ENCODE measurements at places on chromosomes 5 and 9.
A peak's percentile ranks its signal among the peaks of the same experiment; 100 is the strongest.

DNA sequence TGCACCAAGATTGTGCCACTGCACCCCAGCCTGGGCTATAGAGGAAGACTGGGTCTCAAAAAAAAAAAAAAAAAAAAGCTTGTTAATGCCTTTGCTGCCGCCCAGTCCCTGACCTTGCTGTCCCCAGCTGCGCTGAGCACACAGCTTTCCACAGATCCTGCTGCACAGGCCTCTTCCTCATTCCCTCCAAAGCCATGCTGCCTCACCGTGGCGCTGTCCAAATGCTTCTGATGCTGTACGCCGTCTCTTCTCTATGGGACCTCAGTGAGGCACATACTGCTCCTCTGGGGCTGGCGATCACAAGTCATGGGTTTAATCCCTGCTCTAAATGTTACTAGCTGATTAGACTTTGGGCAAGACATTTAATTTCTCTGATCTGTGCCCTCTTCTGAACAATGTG is 234.1 kb downstream of the FBXL7 start:
- no peak for DNase-seq

DNA sequence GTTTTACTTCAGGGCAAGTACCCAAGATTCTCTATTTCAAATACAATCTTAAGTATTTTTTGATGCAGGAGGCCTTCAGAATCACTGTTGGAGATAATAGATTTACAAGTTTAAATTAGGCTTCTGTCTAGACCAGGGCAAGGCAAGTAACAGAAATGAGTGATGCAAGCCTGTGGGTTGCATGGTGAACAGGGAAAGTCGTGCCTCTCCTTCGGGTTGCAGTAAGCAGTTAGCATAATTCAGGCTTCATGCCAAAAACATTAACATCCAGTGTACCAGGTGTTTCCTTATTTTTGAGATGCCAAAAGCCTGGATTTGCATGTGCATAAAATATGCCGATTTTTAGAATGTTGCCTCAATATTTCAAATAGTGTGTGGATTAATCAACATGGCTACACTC is 369.0 kb downstream of the CAAP1 start:
- DNase-seq, result no peak

DNA sequence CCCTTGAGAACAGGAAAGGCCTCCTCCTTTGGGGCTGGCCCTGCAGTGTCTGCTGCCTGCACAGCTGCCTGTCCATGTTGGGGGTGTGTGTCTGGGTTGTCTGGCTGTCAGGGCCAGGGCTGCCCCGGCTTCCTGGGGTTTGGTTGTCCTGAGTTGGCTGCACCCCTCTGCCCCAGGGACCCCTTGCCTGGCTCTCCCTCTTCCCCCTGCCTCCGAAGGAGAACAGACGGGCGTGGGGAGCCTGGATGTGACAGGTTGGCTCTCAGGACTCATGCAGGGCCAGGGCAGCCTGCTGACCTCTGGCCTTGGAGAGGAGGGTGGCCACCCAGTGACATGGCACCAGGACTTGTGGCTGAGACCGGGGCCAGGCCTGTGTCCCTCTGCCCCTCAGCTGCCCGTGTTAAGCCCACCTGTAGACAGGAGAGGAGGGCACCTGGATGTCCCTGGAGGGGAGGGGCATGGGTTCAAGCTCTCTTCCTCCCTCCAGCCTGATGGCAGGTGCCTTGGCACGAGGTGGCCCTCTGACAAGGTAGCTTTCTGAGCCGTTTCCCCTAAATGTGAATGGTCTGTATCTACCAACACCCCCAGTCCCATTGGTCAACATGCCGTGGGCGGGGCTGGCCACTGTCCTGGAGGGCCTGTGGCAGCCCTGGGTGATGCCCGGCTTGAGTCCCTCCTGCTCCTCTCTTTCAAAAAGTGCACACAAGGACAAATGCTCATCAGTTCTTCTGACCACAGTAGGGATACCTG is 34.9 kb downstream of the WNK2 start:
- no peak for DNase-seq

- DNase-seq, result peak; percentile 3
Measured at GRCh38 chr5:165996201-165996875, 2295.1 kb upstream of the WWC1 start.

DNA sequence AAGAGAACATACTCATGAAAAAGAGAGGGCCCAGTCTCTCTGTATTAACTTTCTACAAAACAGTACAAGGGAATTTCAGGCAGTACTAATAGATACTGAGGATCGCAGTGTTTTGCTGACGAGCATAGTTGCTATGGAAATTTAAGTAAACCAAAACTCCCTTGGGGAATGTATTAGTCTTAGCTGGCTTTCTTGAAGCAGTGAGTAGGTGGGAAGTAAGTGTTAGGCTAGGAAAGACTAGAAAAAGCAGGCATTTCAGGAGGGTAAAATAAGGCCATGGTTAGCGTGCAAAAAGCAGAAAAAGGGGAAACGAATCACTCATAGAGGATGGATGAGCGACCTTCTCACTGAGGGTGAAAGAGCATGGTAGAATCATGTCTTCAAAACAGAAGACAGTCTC is 84.3 kb upstream of the ACTBL2 start:
- no peak for DNase-seq

DNA sequence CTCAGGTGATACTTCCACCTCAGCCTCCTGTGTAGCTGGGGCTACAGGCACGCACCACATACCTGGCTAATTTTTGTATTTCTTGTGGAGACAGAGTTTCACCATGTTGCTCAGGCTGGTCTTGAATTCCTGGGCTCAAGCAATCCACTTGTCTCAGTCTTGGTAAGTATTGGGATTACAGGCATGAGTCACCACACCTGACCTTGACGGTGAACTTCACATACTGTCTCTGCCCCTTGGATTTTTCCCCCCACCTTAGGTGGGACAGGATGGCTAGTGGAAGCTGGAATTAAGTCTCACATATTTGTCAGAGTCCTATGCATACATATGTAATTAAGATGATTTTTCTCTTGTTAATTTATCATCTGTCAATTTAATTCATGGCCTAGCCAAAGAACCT is 20.9 kb upstream of the RFK start:
- no peak for DNase-seq

- DNase-seq, result no peak
Measured at GRCh38 chr5:75640395-75640794, 29.1 kb downstream of the ANKDD1B start.

DNA sequence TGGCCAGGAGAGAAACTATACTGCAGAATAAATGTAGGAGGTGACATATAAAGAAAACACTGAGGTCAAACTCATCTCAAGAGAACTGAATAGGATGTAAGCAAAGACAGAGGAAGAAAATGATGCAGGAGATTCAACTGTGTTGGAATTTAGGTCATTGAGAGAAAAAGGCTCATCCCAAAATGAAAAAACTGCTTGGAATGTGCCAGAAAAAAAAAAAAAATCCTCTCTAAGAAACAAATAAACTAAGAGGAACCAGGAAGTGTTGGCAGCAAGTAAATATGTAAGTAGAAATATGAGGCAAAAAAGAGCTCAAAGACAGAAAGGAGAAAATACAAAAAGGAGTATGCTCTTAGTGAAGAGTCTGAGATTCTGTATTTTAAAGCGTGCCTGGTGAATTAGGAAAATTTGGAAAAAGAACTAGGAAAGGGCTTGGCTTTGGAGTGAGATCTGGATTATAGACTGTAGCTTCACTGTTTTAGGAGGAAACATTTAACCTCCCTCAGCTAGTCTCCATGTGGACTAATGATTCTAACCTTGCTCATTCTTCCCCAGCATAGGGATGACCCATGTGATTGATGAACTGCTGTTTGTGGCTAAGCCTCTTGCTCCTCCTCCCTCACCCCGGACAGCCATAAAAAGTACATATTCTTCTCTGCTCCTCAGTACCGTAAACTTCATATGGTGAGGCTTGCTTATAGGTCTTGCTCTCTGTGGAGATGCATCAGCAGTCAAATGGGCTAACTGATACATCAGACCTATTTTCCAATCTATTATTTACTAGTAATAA is 185.6 kb upstream of the POU5F2 start:
- DNase-seq, result no peak

DNA sequence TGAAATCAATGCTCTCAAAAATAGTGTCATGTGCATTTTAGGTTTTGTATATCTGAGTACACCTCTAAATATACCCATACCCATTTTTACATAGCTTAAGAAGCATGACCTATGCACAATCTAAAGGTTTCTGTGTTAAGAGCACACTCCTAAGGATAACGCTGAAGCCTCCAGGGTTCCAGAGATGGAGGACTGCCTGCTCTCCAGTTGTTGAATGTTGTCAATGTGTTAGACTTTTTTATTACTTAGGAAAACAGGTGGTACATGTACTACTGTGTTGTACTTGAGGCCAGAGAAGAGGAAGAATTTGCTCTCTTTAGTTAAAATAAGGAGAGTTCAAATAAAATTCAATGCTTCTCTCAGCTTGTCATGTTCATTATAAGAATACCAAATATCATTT is 141.2 kb downstream of the EMB start:
- DNase-seq, result no peak

DNA sequence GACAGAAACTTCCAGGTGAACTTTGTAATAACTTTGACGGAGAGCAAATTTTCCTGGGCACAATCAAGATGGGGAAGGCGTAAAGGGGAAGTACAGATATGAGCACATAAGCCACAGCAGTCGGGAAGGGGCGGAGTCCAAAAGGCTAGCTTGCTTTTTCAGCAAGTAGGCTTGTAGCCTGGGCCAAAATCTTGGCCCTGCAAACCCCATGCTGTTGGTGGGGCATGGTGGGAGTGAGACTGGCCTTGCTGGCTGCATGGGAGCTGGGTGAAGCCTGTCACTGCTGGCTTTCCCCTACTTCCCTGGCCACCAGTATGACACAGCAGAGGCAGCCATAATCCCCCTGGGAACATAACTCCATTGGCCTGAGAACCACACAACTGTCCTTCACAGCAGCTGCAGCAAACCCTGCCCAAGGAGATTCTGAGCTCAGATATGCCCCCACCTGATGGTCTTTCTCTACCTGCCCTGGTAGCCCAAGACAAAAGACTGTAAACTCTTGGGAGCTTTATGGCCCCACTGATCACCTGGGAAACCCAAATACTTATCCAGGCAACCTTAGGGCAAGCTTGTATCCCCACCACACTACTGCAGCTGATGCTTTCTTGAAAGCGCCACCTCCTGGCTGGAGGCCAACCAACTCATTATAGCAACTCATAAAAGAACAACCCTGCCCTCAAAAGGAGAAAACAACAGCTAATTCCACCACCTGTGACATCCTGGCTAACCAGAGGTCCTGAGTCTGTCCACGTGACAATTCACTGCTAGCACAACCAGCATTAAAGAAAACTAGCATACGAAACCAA is 24.0 kb downstream of the DCTN4 start:
- no peak for DNase-seq

- DNase-seq, result no peak
Measured at GRCh38 chr5:131151216-131151615, 13.8 kb downstream of the HINT1 start.

- no peak for DNase-seq
Measured at GRCh38 chr9:134559013-134559412, 82.6 kb upstream of the COL5A1 start.

- DNase-seq, result no peak
Measured at GRCh38 chr9:131709771-131710431, 30.0 kb downstream of the RAPGEF1 start.

GRCh38 chr5:19855453-19855852 is 132.5 kb downstream of the CDH18 start:
- DNase-seq, result peak; percentile 27

All from NCI-H1105 treated with DMSO at 0.1 percent for 48 hours (cell line).